Stimulated activated CD8-positive, alpha-beta memory T cell treated with anti-CD3 and anti-CD28 coated beads, Interleukin-4, amount 100 ng/mL, for 1 hour (primary cell): ENCODE measurements at places on chromosomes 6 and 20.

DNA sequence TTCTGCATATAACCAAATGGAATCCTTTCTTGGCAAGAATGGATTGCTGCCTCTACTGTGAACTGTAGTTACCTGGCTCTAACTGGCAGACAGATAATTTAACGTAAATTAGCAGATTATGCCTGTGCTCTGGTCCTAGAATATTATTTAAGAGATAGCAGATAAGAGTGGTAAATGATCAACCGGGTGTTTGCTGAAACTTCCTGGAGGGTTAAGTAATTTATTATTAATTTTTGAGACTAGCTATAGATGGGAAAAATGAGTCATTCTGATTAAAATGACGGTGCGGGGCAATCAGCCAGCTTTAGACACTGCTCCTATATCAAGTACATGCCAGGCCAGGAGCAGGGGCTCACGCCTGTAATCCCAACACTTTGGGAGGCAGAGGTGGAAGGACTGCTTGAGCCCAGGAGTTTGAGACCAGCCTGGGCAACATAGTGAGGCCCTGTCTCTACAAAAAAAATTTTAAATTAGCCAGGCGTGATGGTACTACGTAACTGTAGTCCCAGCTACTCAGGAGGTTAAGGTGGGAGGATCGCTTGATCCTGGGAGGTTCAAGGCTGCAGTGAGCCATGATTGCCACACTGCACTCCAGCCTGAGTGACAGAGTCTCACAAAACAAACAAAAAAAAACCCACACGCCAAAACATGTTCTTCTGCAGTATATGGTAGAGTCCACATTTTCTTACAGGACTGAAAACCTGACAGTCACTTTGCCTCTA lies 22.6 kb downstream of the B4GALT5 start:
- no peak for DNase-seq

DNA sequence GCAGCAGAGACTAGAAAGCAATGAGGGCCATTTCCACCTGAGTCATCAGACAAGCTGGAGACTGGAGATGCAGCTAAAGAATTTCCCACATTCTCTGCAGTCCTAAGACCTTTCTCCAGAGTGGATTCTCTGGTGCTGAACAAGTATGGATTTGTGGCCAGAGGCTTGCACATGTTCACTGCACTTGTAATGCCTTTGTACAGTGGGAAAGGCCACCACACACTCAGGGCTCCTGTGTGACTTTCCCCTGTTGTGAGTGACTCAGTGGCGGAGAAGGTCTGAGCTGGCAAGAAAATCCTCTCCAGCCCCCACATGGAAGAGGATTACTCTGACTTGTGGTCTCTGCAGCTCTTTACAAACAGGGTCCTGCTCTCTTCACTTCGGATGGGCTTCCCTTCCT lies 192.3 kb downstream of the C6orf118 start:
- DNase-seq: no peak

- no peak for DNase-seq
Measured at GRCh38 chr6:120302041-120302440, 952.5 kb upstream of the MAN1A1 start.

DNA sequence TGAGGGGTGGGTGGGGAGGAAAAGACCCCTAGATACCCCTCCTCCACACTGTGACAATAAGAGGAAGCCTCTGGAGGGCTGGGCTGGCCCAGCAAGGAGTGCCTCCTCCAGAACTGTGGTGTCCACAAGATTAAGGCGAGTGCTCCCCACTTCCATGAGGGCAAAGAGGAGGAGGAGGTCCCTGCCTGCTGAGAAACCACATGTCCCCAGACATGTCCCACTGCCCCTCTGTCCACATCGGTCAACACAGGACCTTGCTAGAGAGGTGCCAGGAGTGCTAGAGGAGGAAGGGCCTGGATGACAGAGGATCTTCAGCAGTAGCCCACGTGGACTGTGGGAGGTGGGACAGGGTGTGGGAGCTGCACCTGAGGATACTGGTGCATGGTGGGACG lies 3.1 kb downstream of the RAET1G start:
- no peak for DNase-seq

DNA sequence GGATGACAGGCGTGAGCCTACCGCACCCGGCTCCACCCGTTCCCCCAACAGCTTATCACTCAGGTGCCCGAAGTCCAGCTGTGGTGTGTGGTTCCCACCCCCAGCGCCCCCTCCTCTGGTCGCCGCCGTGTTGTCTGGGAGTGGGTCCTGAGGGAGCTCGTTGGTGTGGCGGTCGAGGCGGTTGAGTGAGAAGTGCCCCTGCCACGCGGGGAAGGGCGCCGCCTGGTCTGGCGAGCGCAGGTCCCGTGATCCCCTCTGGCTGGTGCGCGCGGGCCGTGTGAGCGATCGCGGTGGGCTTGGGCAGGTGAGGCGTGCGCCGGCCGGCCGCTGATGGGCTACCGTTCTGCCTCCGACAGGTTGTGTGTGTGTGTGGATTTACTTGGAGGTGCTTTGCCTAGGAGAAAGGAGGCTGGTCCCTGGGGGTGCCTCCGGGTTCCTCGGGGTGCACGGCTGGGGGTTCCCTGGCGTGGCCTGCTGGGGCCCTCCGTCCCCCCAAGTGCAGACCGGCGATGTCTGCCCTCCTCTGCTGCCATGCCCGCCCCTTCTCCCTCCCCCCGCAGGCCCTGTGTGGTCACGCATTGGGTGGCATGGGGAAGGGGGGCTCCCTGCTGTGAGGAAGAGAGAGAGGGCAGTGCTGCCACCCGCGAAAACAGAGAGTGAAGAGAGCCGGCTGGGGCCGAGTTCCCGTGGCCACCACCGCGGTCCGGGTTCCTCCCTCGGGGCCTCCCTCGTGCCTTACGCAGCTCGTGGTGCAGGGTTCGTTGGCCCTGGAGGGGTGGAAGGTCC lies 336.0 kb upstream of the DEFB115 start:
- DNase-seq: no peak

DNA sequence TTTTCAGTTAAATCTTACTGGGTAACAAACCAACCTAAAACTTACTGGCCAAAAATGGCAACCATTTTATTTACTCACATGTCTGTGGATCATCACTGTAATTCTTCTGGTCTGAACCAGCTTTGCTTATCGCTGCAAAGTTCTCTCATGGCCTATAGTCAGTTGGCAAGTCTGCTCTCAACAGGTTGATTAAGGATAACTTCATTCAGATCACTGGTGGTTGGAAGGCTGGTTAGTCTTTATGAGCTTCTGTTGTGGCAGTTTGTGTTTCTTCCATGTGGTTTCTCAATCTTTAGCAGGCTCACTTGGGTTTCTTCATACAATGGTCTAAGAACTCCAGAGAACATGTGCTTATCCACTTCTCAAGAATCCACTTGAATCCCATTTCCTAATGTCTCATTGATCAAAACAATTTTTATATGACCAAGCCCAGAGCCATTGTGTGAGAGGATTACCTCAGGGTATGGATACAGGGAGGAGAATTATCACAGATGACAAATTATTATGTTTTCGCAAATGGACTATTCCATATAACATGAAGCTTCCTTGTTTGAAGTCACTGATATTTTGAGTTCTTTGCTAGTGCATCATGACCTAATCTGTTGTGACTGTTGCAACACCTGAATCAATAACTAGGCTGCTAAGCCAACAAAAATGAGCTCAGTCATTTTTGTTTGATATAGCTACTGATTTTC lies 155.4 kb upstream of the BMP2 start:
- DNase-seq: no peak

DNA sequence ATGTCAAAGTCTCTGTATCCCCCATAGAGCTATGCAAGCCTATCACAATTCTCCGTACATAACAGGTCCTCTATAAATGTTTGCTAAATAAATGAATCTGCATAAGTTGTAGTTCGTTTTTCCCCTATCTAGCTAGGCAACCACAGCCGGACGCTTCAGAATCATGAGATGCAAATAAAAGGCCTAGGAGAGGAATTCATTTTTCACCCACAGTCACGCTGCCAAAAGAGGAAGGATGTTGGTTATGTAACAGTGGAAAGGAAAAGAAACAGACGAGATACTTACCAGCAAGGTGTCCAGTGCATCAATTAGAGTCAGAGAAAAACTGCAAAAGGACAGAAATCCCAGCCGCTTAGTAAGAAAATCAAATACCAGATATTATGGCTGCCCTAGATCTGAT lies 2.4 kb downstream of the EDEM2 start:
- DNase-seq: no peak

DNA sequence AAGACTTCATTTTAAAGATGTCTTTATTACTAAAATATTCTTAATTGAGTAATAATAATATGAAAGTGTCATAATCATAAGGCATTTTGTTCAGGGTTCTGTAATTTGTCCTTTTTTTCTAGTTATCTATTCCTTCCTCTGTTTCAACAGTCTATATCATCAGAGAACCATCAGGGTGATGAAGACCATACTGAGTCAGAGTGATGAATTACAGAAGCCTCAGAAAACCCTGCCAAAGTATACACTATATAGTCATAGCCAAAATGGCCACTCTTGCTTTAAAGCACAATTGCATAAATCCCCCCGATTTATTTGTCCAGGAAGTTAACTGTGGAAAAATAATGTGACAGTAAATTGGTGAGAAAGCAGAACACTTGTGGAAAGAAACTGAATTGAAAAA lies 735.0 kb downstream of the EPHA7 start:
- DNase-seq: no peak

GRCh38 chr6:79082304-79082703 lies 4.2 kb upstream of the PHIP start:
- DNase-seq: no peak

DNA sequence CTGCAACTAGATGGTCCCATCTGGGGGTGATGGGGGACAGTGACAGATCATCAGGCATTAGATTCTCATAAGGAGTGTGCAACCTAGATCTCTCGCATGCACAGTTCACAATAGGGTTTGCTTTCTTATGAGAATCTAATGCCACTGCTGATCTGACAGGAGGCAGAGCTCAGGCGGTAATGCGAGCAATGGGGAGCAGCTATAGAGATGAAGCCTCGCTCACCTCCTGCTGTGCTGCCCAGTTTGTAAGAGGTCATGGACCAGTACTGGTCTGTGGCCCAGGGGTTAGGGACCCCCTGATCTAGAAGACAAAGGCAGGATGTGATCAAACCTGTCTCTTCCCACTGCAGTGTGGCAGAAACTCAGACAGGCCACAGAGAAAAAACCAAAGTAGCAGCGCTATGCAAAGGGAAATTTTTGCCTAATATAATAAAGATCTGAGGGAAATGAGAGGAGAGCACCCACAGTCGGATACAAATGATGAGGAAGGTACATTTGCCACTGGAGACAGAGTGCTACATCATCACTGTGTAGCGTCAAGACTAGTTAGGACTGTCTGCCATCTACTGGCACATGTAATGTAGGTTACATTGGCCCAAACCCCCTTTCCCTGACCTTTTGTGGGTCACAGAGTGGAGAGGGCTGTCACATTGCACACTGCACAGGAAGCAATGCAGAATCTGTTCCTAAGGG lies 4.1 kb upstream of the LY86 start:
- DNase-seq: no peak

DNA sequence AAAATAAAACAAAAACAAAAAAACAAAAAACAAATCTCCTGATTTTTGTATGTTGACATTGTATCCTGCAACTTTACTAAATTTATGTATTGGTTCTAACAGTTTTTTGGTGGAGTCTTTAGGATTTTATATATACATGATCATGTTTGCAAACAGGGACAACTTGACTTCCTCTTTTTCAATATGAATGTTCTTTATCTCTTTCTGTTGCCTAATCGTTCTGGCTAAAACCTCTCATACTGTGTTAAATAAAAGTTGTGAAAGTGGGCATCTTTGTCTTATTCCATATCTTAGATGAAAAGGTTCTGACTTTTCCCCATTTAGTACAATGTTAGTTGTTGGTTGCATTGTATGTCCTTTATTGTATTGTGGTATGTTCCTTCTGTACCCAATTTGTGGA lies 261.7 kb upstream of the NOX3 start:
- DNase-seq: no peak

DNA sequence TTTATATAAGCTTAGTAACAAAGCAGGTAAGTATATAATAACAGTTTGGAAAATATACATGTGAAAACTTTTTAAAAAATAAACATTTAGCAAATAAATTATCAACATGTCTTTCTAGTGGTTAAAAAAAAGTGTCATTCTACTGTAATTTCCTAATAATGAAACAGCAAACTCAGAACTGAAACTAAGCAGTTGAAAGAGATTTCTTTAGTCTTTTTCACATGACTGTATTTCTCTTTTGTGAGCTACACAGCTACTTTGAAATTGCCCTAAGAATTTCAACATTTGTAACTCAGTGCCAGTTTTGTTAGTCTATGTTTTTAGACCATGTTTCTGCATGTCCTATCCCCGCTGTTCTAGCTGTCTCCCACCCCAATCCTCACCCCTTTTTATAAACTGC lies 28.4 kb upstream of the SDHAF4 start:
- DNase-seq: no peak

DNA sequence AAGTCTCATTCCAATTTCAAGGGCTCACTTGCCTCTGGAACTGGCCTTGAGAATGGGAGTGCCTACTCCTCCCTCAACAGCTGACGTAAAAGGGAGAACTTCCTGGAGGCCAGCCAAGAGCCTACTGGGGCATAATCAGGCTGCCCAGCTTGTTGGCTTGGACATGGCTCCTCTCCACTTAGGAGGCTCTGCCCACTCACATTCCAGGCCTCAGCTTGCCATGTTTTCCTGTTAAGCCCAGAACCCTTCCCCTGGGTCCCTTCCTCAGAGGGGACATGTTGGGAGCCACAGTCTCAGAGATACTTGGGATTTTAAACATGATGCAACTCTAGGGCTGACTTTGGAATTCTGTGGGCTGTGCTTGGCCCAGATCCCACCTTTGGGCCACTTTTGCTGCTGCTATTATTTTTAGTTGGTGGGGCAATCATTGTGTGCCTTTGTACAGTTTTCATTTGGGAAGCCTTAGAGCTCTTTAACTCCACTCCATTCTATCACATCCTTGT lies 31.5 kb upstream of the ADTRP start:
- DNase-seq: no peak

DNA sequence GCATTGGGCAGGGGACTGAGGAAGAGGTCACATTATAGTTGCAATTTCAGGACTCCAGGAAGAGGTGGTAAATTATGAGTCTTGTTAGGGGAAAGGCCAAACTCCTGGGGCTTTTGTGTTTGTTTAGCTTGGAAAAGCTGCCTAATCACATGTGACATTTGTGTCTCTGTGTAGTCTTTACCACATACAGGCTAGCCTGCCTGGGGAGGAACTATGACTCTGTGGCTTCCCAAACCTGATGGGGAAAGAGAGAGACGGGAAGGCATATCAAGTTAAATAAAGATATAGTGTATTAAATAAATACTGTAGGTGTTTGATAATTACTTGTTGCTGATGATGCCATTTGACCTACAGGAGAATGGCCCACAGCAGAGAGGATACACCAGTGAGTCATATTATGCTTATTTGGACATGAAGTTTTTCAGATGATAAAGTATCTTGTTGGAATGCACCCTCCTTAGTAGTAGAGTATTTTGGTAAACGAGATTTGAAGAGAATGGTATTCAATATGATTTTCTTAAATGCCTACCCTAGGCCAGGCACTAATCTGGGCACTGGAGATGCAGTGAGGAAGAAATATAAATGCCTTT lies 4.0 kb downstream of the BLTP3A start:
- DNase-seq: no peak
